ENCODE measurements at places on chromosomes 2 and 18.

GRCh38 chr2:39849064-39849463 is 70.0 kb upstream of the THUMPD2 start:
- DNase-seq, result no peak

GRCh38 chr2:479031-479430 is 191.1 kb upstream of the ALKAL2 start:
- DNase-seq, result no peak

DNA sequence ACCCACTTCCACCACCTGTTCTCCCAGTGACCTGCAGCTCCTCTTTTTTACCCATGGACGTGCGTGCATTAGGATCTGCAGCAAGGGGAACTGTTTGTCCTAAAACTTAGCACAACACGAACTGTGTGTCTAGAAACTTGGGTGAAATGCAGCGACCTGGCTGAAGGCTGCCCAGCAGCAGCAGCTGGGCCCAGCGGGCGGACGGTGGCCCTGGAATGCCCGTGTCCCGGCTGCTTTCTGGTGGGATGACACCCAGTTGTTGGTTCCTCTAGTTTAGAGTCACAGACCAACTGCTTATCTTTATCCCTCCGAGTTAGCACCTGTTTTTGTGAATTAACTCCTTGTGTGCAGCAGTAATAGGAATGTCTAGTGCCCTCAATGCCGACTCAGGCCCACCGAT is 61.9 kb upstream of the PXDN start:
- DNase-seq, result no peak

- DNase-seq, result no peak
Measured at GRCh38 chr2:46308081-46308480, 10.9 kb downstream of the EPAS1 start.

GRCh38 chr2:11073776-11074175 is 81.5 kb upstream of the SLC66A3 start:
- no peak for DNase-seq

DNA sequence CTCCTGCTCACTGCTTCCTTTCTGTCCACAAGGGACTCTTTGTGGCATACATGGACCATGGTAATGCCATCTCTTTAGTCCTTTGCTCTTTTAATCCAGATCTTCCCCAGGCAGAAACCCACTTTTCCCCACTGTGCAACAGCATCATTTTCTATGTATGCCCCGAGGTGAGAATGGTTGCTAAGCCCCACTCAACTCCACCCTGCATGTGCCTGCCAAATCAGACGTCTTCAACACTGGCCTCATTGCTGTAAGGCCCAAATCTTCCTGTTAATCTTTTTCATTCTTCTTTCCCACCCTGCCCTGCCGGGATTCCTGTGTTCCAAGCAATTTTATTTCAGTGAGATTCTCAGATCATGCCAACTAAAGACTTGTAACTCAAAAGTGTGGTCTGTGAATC is 328.4 kb downstream of the PAX3 start:
- DNase-seq, result no peak

DNA sequence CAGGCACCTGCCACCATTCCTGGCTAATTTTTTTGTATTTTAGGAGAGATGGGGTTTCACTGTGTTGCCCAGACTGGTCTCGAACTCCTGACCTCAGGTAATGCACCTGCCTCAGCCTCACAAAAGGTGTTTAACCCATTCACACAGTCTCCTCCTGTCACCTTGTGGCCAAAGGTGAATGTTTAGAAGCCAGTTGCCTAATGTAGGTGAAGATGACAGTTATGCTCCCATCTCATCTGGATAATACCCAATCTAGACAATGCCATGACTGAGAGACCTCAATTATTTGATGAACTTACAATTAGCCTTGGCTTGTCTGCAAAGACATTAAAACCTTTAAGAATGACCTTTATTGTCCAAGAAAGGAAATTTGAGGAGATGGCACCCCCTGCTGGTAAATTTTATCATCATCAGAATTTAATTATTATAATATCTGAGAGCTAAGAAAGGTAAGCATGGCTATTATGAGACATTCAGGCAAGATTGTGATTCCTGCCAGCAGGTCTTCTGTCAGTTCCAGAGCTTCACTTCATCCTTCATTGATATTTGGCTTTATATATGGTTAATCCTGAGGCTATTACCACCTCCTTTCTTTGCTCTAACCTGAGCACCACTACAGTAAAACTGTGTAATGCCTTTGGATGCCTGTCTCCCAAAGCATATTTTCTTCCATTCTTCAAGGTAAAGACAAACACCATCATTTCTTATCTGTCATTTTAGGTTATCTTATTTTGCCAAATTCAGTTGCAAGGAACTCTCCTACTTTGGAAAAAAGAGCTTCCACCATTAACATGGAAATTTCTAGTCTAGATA is 117.6 kb downstream of the FAM124B start:
- DNase-seq, result no peak

GRCh38 chr2:131055169-131056065 is 37.8 kb downstream of the FAM168B start:
- DNase-seq, result no peak

GRCh38 chr2:213763354-213763753 is 479.1 kb downstream of the SPAG16 start:
- no peak for DNase-seq

GRCh38 chr18:11237484-11237883 is 88.1 kb upstream of the PIEZO2 start:
- DNase-seq, result no peak

GRCh38 chr2:180367815-180368214 is 360.7 kb upstream of the CWC22 start:
- DNase-seq, result no peak

- no peak for DNase-seq
Measured at GRCh38 chr2:60159519-60159918, 393.9 kb downstream of the BCL11A start.
